Hindlimb muscle (tissue), 1 donor: ENCODE measurements at places on chromosomes 7 and 10.
A peak's percentile ranks its signal among the peaks of the same experiment; 100 is the strongest.

GRCh38 chr10:42783181-42783549 lies 570 bp downstream of the BMS1 start:
- DNase-seq, result no peak

- DNase-seq, result no peak
Observed at GRCh38 chr7:90178679-90179278, 24.5 kb downstream of the STEAP1 start.

GRCh38 chr10:132606031-132606491 lies 68.5 kb downstream of the INPP5A start:
- no peak for DNase-seq

GRCh38 chr7:49166441-49166840 lies 242.1 kb downstream of the CDC14C start:
- no peak for DNase-seq

GRCh38 chr10:6674291-6674690 lies 94.2 kb upstream of the PRKCQ start:
- peak; percentile 22 for DNase-seq

DNA sequence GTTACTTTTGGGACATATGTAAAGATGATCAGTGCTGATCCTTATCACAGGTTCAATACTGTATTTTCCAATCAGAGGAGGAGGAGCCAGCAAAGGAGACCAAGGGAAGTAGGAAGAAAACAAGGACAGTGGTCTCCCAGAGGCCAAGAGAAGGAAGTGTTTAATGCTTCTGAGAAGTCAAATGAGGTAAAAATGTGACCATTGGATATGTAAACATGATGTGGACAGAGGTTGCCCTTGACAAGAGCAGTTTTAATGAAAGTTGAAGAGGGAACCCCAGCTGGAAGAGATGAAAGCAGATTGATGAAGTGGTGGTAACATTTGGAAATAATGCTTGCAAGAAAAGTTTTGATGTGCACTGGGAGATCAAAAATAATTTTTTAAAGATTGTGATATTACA lies 18.8 kb downstream of the CROT start:
- DNase-seq, result no peak

DNA sequence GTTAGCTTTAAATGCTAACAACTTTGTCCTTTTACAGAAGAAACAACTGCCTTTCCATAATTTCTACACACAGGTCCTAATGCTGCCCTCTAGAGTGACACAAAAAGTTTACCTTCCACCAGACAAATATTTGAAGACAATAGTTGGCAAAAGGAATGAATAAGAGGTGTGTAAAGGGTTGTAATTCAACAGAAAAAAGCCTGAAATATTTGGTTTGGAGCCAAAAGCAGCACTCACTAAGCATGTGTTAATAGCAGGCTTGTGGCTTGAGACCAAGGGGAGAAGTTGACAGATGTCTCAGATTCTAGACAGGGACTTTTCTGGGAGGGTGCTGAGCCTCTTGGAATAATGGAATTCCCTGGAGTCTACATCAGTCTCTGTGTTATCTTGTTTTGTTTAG lies 156.2 kb upstream of the GALNT17 start:
- DNase-seq, result no peak

DNA sequence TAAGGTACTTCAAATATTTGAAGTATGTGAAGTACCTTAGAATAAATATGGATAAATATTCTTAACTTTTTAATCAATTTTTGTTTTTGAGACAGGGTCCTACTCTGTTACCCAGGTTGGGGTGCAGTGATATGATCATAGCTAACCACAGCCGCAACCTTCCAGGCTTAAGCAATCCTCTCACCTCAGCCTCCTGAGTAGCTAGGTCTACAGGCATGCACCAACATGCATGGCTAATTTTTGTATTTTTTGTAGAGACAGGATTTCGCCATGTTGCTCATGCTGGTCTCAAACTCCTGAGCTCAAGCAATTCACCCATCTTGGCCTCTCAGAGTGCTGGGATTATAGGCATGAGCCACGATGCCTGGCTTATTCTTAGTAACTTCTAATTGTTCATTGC lies 119.4 kb upstream of the KAT6B start:
- no peak for DNase-seq

- peak; percentile 49 for DNase-seq
Observed at GRCh38 chr10:119413471-119414080, 128.9 kb downstream of the RGS10 start.

DNA sequence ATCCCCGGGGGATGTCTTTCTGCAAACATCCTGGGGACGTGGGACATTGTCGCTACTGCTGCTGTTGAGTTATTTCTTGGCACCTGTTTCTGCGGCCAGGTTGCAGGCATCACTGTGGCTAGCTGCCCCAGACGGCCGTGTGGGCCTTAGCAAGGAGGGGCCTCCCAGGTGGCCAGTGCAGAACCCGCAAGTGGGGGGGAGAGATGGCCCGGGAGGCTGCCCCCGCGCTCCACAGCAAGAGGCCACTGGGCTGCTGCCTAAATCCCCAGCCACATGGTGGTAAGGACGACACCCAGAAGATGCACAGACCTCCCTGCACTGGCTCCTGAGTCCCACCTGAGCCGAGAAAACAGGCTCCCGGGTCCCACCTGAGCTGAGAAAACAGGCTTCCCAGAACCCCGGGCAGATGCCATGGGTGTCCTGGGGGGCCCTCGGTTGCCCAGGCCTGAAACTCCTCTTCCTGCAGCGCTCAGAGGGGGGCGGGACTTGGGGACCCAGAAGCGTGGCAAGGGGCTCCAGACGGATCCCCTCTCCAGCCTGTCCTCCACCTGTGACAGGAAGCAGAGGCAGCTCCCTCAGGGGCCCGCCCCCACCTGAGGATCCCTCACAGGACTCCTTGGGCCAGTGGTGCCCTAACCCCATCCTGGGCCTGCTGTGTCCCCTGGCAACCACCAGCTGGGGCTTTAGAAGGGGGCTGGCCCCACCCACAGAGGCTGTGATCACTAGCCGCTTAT lies 952 bp upstream of the MAFK start:
- DNase-seq, result no peak

GRCh38 chr7:120165227-120165626 lies 107.7 kb upstream of the KCND2 start:
- DNase-seq, result no peak
